ENCODE measurements at places on chromosomes 2 and 18.
A peak's percentile ranks its signal among the peaks of the same experiment; 100 is the strongest.

DNA sequence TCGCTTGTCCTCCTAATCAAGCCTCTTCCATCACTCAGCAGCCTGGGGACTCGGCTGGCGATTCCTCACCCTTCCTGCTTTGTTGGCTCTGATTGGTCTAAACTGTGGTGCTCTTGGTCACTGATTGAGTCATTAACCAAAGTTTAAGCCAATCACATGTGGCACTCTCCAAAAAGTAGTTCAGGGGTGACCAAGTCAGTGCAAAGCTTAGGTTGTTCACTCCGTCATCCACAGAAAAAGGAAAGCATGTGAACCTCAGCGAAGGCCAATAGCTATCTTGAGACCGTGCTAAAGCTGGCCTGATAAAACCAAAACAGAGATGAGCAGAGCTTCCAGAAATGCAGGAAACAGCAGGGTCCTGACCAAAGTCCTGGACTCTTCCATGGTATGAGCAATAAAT lies 4.9 kb downstream of the ALPK2 start:
- DNase-seq = no peak

GRCh38 chr2:216918088-216918680 lies 58.3 kb upstream of the TNP1 start:
- DNase-seq = no peak

DNA sequence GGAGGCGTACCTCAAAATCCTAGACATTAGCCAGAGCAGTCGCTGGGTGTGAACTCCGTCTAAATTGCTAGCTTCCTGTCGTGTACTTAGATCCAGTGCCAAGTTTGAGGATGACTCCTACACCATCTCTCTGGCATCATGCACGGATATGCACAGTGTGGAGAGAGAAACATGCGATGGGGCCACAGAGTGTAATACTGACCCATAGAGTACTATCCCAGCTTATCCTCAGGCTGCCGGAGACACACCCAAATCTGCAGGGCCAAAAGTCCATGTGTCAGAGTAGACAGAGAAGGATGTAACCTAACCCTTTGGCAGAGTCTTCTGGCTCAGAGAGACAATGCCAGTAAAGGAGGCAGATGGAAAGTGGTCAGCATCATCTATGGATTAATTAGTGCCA lies 84.2 kb downstream of the ARL4C start:
- no peak for DNase-seq

DNA sequence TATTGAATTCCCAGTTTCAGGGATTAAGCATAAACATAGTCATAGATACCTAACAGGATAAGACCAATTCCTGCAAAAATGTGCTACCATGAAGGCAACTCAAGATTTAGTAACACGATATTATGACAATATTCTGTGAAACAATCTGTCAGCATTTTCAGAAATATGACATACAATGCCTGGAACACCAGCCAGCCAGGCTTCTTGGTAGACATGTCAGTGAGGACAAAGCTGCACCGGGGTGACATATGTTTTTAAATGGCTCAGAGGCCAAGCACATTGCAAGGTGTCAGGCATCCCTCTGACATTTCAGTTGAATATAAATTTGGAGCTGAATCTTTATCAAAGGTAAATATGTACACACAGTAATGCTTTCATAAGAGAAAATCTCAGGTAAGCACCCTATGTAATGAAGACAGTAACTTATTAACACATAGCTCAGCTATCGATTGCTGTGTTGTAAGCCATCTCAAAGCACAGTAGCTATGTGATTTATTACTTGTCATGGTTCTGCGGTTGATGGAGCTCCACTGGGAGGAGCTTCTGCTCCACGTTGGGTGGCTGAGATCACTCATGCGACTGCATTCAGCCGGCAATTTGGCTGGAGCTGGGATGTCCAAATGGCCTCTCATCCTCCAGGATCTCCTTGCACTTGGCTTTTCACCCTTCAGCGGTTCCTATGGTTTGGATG lies 31.9 kb upstream of the EML6 start:
- DNase-seq = no peak

DNA sequence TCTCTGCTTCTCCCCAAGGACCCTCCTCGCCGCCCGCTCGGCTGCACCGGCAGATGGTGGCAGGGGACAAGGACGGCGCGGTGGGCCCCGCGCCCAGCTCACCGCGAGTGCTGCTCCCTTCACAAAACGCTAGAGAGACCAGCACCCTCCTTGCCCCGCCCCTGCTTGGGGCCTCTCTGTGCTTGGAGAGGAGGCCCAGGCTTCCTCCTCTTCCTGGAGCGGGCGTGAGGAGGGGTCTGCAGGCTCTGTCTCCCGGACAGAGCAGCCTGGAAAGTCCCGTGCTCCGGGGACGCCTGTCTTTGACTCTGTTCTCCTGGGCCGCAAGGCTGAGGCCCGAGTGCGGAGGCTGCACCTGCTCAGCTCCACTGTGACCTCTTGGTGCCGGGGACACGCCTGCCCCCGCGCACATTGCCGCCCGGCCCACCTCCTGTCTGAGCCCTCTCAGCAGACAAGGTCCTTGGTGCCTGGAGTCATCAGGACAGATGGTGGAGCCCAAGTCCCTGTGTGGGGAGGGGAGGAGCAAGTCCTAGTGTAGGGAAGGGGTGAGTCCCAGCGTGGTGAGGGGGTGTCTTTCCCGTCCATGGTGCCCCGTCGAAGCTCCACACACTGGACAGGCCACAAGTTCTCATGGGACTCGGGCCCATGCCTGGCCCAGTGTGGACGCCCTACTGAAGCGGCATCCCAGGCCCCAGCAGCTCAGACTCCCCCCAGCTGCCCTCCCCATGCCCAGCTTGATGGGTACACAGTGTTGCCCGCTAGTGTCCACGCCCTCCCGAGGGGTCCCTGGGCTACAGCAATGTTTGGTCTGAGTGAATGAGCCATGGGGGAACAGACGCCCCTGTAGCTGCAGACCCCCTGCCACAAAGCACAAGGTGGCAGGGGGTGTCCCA lies 33.8 kb downstream of the RTP5 start:
- no peak for DNase-seq

DNA sequence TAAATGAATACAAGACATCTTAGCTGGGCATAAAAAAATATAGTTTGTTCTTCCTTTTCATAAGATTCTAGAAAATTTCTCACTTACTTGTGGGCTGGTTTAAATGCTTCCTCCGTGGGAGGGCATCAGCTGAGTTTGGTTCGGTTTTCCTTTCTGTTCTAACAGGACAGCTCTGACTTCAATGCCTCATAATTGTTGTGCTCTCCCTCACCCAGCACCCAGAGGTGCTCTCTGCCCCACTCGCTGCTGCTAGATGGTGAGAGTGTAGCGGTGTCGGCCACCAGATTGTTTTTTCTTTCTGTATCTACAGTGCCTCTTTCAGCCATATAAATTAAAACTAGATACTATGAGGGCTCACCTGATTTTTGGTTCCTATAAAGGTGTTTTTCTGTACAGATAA lies 407.2 kb upstream of the CDH7 start:
- DNase-seq = no peak

- no peak for DNase-seq
Observed at GRCh38 chr2:28398101-28398834, 5.6 kb downstream of the FOSL2 start.

- no peak for DNase-seq
Observed at GRCh38 chr18:13493725-13494124, 232.6 kb downstream of the FAM210A start.

GRCh38 chr2:129936334-129936934 lies 43.0 kb upstream of the RAB6C start:
- no peak for DNase-seq

DNA sequence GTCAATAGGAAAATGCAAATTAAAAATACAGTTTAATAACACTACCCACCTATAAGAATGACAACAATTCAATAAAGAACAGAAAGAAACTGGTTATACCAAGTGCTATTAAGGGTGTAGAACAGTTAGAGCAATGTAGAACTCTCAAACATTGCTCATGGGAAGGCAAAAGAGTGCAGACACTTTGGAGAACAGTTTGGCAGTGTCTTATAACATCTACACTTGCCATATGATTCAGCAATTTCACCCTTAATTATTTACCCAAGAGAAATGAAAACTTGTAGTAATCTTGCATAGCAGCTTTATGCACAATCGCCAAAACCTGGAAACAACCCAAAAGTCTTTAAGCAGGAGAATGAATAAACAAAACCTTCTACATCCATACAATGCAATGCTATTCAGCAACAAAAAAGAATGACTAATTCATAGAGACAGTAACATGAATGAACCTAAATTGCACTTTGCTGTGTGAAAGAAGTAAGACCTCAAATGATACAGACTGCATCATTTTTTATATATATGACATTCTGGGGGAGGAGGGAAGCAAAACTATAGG lies 455.2 kb downstream of the THSD7B start:
- DNase-seq = no peak

DNA sequence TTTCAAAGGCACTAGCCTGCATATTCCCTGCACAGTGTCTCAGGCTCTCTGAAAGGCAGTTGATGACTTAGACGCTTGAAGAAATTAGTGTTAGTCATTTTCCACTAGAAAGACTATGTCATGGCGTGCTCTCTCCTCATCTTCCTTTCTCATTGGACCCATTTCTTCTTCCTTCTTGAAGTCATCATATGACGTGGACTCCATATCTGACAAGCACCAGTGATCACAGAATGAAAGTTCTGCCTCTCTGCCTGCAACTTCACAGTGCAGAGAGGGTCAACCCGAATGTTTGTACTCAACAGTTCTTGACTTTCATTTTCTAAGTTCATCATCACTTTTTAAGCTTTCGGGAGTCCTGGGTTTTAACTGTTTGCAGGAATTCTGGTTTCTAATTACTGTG lies 63.7 kb upstream of the CYRIA start:
- DNase-seq = no peak

- DNase-seq = no peak
Observed at GRCh38 chr2:147449323-147449991, 395.4 kb upstream of the ACVR2A start.

- no peak for DNase-seq
Observed at GRCh38 chr2:127953849-127954248, 68.1 kb upstream of the AMMECR1L start.

- DNase-seq = no peak
Observed at GRCh38 chr2:103355287-103355686, 593.5 kb downstream of the TMEM182 start.

- no peak for DNase-seq
Observed at GRCh38 chr18:44602380-44602779, 78.3 kb upstream of the SETBP1 start.

DNA sequence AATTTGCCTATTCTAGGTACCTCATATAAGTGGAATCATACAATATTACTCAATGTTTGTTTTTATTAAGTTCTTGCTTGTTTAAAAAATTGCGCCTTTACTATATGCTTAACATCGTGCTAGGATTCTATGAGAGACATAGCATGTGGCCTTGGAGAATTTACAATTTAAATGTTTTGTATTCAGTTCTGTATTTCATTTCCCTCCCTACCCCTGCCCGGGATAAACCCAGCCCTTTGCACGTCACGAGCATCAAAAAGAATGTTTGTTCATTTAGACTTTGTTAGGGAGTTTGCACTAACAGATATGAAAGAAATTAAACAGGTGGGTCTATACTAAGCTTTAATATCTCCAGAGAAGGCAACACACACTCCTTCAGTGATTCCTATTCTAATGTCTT lies 75.7 kb downstream of the C18orf54 start:
- no peak for DNase-seq

- no peak for DNase-seq
Observed at GRCh38 chr2:74345272-74345943, 2.2 kb upstream of the SLC4A5 start.

DNA sequence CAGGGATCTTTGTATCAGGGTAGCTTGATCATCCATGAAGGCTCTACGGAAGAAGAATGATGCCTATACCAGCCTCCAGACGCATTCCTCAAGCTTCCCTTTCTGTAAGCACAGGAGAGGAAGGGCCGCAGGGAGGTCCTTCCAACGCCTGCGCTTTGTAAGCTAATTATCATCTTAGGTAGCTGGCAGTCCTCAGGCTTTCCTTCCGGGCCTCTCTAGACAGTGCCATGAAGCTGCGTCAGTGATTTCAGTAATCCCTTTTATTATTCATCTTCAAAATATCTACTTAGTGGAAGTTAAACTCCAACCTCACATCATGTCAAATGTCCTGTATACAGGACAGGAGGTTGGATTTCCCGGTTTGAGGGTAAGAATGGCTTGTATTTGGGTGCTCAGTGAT lies 92.3 kb downstream of the ETAA1 start:
- no peak for DNase-seq

GRCh38 chr2:49286045-49286444 lies 131.7 kb upstream of the FSHR start:
- no peak for DNase-seq

DNA sequence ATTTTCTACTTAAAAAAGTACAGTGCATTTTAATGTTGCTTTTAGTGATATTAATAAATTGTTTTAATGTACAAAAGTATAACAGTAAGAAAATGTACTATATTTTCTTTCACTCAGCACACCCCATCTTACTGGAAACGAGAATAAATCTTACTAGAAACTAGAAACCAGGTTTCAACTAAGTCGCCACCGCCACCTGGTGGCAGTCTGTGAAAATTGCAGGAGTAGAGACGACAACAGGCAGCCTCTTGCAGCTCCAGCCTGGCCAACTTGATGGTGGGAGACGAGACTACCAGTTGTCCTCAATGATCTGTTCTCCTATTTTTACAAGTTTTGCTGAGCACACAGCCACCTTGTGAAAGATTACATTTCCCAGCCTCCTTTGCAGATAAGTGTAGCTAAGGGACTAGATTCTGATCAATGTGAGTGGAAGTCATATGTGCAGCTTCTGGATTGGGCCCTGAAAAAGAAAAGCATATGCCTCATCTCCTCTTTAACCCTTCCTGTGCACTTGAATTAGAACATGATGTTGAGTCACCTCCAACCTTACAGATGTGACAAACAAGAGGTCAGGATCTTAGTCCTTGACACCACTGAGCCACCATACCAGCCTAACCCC lies 8.7 kb downstream of the OTOF start:
- DNase-seq = peak; percentile 51

DNA sequence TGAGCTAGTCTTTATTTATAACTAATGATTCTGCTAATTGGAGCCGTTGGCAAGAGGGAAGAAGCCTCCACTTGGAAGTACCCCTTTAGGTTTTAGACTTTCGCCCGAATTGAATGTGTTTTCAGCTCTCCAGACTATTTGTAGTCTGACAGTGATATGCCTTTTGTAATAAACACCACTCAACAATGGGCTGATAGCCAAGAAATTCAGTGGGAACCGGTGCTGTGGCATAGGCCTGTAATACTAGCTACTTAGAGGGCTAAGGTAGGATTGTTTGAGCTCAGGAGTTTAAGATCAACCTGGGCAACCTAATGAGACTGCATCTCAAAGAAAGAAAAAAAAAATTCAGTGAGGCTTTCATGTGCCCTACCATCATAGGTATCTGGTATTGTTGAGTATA lies 13.6 kb upstream of the ZSCAN30 start:
- no peak for DNase-seq

DNA sequence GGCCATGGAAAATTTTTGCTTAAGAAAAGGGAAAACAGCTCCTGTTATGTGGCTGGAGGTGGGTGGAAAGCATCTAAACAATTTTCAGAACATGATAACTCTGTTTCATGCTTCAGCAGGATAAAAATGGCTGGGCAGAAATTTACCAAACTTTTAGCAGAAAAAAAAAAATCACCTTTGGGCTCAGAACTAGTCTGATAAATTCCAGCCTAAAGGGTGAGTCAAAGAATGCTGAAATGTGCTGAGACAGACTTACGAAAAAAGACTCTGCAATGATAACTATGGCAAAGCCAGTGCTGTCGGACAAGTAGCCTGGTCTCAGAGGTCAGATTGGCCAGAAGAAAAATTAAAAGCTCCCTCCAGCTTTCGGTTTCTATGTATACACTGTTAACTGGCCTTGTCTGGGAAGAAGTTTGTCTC lies 123.6 kb downstream of the LRATD1 start:
- no peak for DNase-seq

GRCh38 chr2:16140771-16141640 lies 200.7 kb downstream of the MYCN start:
- DNase-seq = no peak
